ENCODE measurements at places on chromosomes 5 and 9.

- no peak for DNase-seq
Observed at GRCh38 chr5:173706700-173707099, 90.2 kb upstream of the BOD1 start.

DNA sequence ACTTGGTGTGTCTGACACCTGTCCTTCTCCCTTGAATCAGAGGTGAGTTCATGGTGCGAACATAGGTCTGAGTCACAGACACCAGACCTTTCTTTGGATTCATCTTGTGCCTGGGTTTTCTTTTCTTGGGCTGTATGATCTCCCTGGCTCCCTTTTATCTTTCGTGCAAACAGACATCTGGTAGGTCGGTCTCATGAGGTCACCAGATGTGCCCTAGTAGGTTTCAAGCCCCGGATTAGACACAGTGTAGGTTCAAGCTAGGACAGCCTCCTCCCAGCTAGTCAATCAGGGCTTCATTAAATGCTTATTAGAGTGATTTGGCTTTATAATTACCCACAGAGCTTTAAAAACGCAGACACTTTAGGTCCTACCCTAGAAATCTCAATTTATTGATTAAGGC lies 106.0 kb upstream of the MYO10 start:
- no peak for DNase-seq

DNA sequence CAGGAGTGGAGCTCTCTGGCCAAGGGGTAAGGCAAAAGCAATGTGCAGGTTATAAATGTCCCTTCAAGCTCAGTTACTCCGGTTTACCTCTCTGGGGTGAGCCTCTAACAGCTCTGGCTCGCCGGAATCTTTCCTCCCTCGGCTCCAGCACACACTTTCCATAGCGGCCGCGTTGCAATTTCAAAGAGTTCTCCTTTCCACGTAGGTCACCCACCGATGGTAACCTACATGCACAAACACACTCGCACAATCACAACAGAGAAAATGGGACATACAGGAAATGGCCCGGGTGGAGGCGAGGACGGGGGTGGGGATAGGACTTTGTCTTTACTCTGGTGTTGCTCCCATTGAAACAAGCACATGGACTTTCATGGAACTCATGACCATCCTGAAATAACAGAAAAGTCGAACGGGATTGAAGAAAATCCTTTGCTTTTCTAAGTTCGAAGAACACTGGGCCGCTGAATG lies 1.2 kb downstream of the LHFPL2 start:
- no peak for DNase-seq

DNA sequence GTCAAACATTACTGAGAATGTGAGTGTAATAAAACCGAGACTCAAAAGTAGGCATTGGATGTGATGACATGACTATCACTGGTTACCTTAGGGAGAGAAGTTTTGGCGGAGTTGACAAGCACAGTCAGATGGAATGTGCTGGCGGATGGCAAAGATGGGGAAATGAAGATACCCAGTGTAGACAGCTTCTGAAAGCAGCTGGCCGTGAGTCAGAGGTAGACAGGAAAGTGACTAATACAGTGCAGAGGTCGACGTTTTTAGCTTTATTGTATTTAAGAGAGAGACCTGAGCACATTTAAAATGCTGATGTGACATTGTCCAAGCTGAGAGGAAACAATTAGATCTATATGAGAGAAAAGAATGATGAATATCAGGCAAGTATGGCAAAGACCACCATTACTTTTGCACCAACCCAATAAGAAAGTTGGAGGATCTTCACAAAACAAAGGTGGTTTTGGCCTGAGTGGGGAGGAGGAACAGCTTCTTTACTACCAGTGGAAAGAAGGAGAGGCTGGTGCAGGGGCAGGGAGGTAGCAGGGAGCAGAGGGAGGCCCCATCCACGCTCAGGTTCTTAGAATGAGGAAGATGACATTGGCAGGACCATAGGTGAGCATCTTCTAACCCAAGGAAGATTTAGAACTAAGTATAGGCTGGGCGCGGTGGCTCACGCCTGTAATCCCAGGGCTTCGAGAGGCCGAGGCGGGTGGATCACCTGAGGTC lies 36.7 kb upstream of the KCNIP1 start:
- DNase-seq, result no peak

GRCh38 chr9:20023961-20024571 lies 235.2 kb upstream of the SLC24A2 start:
- no peak for DNase-seq

GRCh38 chr9:100020121-100020795 lies 78.5 kb downstream of the ERP44 start:
- no peak for DNase-seq

GRCh38 chr9:93896496-93897033 lies 58.6 kb downstream of the BARX1 start:
- no peak for DNase-seq

- no peak for DNase-seq
Observed at GRCh38 chr5:61132559-61132958, 29.7 kb downstream of the SMIM15 start.

- no peak for DNase-seq
Observed at GRCh38 chr5:32021771-32022170, 152.3 kb downstream of the GOLPH3 start.

GRCh38 chr9:118938581-118938980 lies 430.7 kb downstream of the BRINP1 start:
- DNase-seq, result no peak

DNA sequence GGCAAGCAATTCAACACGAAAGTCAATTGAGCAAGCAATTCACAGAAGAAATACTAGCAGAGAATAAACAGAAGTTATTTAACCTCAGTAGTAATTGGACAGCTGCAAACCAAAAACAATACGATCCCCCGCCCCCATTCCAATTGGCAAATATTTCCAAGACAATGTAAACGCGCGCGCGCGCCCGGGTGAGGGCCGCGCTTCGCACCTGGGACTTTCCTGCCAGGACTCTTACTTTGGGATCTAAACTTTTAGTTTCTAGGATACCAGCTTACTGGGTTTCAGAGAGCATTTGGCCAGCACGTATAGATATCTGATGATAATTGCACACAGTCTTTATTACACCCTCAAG lies 8.6 kb downstream of the RUFY1 start:
- no peak for DNase-seq

- DNase-seq, result no peak
Observed at GRCh38 chr9:121326130-121326838, 43.8 kb downstream of the STOM start.

DNA sequence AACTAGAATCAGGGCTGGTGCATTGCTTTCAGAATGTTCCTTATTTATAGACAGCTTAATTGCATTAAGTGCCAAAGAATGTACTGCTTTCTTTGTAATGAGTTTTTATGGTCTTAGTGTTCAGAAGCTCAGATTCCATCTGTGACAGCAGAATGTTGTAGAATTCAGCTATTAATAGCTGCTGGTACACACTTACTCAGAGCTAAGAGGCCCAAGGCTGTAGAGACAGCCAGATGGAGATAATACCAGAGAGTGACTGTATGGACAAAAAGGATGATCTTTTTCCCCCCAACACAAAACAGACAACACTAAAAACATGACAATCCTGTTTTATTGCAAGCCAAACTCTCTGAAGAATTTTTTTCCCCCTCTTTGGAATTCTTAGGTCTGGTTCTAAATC lies 50.2 kb downstream of the PPP2R2B start:
- no peak for DNase-seq

DNA sequence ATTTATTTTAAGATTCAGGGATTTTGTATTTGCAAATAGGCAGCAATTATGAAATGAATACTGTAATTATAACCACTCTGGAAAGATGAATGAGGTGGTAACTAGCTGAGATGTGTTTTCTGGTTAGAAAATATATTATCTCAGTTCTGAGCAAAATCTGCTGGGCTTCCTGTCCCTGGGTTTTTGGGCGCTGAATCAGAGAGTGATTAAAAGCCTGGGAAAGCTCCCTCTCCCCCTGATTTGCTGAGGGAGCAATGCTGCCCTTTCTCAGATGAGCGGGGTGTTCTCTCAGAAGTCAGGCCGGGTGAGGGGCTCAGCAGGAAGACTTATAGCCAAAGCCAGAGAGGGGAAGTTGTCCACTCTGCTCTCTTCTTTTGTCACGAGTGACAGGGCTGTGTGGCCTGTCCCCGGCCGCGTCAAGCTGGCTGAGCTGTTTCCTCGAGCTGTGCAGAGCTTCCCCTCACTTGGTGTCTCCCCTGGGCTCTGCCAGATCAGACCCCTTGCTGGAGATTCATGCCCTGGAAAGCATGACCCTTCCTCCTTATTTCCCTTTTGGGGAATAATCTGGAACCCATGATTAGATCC lies 39.8 kb upstream of the PITX1 start:
- no peak for DNase-seq

GRCh38 chr5:139523635-139524445 lies 37.3 kb upstream of the UBE2D2 start:
- no peak for DNase-seq

- no peak for DNase-seq
Observed at GRCh38 chr5:179607160-179607931, 16.1 kb downstream of the HNRNPH1 start.

DNA sequence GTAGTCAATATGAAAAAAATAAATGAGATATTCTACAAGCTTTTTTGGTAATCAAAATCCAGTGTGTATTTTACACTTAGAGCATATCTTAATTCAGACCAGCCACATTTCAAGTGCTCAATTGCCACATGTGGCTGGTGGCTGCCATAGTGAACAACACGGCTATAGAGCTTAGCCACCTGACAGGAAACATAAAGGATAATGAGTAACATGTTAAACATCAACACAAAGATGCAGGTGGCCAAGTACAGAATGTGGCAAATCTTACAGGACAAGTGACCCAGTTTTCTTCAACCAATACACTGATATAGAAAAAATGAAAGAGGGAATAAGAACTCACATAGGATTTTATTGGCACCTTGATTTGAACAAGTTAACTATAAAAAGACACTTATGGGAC lies 61.4 kb downstream of the KIF24 start:
- DNase-seq, result no peak

DNA sequence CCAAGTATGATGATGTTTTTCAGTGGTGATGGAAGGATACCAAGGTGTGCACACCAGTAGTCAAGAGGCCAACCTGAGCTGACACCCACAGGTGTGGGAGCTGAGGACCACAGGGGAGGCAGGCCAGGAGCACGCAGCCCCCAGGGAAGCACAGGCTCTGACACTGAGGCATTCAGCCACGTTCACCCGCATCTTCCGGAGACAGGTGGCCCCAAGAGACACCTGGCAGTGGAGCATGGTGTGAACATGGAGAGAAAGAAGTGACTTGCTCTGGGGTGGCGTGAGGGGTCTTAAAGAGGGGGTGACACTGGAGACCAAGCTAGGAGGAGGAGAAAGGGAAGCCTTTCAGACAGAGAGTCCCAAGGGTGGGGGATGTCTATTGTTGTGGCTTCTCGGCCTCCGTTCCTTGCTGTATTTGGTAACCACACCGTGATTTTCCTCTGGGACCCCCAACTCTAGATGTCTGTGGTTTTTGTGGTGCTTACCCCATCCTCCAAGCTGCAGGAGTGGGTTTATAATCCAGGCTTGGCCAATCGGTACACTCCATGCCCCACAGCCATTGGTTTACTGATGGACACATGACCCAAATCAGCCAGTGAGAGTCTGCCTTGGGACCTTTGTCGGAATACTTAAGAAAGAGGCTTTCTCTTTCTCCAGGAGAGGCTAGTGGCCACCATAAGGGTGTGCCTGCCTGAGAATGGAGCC lies 84.6 kb downstream of the HRH2 start:
- no peak for DNase-seq

DNA sequence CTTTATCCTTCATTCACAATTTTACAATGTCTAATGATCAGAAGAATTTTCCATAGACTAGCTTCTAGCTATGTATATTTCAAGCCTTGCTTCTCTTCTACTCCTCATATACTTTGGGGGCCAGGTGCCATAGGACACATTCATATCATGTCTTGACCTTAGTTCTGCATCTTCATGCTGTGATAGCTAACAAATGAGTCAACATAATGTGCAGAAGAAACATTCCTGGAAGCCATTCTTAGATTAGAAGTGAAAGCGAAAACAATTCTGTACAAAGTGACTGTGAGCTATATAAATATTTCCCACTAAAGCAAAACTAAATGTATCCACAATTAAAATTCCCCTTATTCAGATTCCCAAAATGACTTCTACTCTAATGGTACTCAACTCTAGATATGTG lies 320.2 kb upstream of the NREP start:
- no peak for DNase-seq

GRCh38 chr9:2616692-2617377 lies 4.8 kb upstream of the VLDLR start:
- no peak for DNase-seq

GRCh38 chr5:57416278-57416994 lies 66.2 kb downstream of the ACTBL2 start:
- DNase-seq, result no peak

DNA sequence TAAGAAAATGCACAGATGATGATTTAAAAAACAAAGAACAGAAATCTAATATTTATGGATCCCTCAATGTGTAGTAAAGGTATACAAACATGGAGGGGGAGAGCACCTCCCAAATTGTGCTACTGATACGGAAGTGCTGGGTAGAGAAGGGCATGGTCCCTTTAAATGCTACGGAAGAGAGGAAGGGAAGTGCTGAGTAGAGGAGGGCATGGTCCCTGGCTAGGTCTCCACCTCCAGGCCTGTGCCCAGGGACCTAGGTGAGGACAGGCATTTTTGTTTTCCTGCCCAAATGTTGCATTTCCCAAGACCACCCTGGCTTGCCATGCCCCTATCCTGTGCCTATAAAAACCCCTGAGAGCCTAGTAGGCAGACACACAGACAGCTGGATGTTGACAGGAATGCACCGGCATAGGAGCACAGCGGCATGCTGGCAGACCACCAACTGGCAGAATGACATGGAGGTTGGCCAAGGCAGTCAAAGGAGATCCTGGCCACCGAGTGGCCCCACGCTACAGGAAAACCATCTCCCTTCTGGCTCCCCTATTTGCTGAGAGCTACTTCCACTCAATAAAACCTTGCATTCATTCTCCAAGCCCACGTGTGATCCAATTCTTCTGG lies 62.1 kb upstream of the SPDL1 start:
- DNase-seq, result no peak

DNA sequence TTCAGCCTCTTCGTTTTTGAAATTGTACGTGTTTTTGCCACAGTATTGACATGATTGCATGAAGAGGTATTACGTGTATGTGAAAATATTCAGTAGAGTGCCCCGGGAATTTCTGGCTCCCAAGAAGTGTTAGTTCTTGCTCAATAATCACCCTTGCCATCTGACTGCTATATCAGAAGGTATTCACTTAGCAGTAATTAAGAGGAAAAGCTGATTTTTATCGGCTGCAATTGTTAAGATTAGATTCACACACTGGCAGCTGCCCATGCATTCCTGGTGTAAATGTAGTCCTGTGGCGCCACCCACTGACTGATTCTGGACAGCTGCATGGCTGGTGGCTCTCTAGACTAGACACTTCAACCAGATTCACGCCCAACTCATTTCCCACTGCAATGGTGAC lies 440.1 kb upstream of the ADAMTS16 start:
- no peak for DNase-seq

- no peak for DNase-seq
Observed at GRCh38 chr9:92942688-92943616, 4.4 kb upstream of the FGD3 start.

DNA sequence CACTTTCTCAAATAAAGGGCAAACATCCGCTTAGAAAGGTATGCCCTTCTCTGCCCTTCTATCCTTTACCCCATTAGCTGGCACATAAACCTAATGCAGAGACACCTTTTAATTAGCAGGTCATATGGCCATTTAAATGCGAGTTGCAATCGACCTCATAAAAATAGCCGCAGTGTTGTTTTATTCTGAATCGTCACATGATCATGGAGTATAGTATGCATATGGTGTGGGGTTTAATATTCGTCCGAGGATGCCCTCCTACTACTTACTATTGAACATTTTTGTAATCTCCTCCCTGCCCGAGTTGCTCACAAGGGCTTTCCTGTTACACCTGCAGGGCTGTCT lies 72.0 kb downstream of the PIK3R1 start:
- no peak for DNase-seq
